ENCODE measurements at places on chromosomes 1 and 21.

GRCh38 chr1:78718566-78718965 lies 68.9 kb downstream of the IFI44 start:
- no peak for DNase-seq

DNA sequence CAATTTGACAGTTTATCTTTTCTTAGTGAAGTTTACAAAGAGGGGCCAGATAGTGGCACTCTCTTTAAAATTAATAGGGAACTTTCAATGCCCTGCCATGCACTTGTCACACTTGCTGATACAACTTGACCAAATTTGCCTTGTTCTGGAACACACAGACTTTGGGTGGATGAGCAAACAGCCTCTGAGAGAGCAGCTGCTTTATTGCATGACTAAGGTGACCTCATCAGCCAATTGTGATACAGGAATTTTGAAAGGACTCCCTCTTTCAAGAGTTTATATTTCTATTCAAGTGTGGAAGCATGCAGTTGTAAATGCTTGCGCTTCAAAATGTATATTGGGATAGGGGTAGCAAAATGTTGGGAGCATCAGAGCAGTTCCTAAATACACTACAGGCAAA lies 2.1 kb upstream of the RGS1 start:
- no peak for DNase-seq

DNA sequence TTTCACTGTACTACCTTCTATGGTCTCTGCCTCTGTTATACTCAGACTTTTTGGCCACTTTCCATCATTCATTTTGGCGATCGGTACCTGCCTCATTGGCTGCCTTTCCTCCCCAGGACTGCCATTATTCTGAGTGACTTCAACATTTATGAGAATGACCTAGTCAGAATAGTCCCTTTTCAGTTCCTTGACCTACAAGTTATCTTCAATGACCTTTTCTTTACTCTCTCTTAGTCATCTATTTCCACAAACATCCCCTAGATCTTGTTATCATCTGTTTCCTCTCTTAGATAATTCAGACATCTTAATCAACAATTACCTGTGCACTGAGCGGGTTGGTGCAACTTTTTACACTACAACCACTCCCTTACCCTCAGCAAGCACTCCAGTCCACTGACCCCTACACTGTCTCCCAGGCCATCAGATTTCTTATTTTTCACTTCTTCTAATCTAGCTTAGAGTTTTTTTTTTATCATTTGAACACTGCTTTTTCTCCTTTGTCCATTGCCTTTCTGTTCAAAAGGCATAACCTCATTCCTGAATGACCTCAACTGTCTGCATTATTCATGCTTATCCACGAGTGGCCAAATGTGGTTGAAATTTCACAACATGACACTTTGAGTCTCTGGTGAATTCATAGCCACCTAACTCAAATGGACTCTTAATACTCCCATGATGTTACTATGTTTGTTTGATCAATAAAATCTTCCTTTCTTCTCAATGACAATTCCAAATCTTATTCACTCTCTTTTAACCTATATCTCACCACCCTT lies 112.7 kb downstream of the HMCN1 start:
- DNase-seq, result no peak

DNA sequence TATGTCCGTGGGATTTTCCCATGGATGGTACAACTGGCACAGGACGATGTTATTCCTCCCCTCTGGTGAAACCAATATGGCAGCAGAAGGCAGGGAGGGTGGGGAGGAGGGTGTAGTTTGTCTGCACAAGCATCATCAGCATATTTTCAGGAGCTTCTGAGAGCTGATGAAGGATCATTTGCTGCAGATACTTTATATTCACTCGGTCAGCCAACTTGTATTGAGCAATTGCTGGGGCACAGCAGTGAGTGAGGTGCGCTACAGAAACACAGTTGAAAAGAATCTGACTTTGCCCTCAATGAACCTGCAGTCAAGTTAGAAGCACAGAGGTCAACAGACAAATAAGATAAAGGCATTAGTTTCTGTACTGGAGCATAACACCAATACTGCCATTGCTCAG lies 13.0 kb downstream of the PKP1 start:
- no peak for DNase-seq

DNA sequence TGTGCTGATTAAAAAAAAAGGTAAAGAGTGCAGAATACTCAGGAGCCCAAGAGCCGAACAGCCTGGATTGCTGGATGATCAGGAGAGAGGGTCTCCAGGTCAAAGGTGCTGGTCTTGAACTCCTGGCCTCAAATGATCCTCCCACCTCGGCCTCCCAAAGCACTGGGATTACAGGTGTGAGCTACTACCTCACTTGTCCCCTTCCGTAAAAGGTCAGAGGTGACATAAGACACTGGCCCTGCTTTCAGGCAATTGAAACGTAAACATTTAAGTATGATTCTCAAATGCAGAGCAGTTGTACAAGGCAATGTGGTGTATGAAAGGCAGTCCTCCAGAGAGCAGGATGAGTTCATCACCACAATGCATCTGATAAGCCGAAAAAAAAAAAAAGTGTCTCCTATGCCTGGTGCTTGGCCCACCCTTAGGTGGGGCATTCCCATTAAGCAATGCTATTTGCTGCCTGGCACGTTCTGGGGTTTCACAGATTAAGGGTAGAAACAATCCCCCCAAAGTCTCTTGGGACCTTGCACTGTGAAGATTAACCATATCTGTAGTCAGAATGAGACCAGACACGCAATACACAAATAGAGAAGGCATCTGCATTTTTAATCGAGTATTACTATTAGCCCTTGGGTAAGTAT lies 47.7 kb downstream of the PARP1 start:
- DNase-seq, result no peak

DNA sequence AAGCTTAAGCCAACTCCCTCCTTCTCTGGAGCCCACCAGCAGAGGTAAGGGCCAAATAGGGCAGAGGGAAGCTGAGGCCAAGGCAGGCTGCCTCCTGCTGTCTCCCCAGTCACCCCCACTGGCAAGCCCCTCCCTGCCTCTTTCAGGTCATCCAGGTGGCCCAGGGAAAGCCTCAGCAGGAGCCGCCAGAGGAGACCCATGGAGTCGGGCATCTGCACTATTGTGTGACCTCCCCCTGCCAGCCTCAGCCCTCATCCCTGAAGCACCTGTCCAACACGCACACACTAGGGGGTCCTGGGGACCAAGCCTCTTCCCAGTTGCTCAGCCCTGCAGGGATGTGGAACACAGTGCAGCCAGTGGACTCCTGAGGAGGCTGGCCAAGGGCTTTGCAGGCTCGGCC lies 5.3 kb upstream of the NAXE start:
- DNase-seq, result no peak
